ENCODE measurements at places on chromosomes 6 and 20.

GRCh38 chr6:105781248-105781647 is 304.9 kb upstream of the PRDM1 start:
- peak; percentile 46 for DNase-seq

- DNase-seq = no peak
Measured at GRCh38 chr20:19448632-19449031, 236.2 kb downstream of the SLC24A3 start.

- DNase-seq = no peak
Measured at GRCh38 chr6:71512256-71512655, 223.6 kb downstream of the OGFRL1 start.

DNA sequence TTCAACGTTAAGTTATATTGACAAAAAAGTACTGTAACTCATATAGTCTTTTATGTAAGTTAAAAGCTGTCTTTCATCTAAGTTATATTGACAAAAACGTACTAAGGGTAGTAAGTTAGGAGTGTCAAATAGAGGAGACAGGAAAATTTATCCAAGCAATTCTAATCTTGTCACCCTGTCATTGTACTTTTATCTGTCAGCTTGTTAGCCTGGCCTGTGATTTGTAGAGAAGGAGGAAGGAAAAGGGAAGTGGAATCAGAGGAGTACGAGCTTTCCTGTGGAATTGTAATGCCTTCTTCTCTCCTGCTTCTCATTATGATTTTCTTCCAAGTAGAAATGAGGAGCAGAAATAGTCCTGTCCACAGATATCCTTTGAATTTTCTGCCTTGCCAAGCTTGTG is 18.8 kb downstream of the KCTD20 start:
- DNase-seq = no peak

DNA sequence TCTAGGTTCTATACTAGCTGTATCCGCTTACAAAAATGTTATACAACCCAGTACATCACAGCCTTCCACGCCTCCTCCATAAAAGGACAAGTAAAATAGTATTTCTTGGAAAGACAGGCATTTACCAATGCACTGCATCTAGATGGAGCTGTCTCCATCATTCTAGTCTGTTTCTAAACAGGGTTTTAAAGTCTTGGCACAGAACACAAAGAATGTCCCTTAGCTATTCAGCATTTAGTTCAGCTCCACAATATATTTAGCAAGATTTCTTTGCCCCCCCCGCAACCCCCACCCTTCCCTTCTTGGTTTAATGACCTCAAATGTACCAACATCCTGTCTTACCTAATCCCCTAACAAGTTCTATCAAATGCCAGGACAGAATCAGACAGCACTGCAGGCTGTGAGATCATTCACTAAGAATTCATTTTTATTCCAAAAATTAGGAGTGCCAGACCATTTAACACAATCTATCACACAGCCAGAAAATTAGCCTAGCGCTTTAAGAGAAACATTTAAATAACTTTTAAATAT is 198.6 kb downstream of the BACH2 start:
- DNase-seq = no peak

- DNase-seq = no peak
Measured at GRCh38 chr6:130189531-130190397, 33.0 kb downstream of the SAMD3 start.

DNA sequence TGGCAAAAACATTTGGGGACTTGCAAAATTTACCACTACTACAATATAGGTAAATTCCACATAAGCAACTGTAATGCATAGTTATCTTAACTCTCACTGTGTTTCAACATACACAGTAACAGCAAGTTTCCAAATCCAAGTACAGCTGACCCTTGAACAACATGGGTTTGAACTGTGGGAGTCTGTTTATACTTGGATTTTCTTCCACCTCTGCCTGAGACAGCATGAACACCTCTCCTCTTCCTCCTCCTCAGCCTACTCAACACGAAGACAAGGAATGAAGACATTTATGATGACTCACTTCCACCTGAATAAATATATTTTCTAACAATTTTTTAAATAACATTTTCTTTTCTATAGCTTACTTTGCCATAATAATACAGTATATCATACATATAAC is 25.6 kb downstream of the MAN1A1 start:
- no peak for DNase-seq

DNA sequence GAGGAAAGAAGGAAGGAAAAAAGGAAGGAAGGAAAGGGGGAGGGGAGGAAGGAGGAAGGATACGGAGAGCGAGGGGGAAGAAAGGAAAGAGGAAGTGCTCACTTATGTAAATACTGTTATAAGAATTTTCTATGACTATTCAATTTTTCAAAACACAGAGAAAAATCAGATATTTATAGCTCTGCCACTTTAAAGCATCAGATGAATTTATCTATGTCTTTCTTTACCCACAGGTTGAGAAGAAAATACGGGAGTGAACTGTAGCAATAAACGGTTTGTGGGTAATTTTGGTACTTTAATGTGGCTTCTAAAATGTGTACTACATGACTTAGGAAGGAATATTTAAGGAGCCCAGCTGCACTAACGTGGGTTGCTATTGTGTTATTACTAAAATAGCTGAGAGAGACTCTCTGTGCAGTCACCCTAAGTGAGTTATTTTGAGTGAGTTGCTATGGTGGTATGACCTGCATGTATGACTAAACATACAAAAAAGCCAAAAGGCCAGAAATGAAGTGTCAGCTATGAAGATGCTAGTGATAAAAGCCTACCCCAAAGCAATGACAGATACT is 225.5 kb downstream of the SOD2 start:
- DNase-seq = no peak

DNA sequence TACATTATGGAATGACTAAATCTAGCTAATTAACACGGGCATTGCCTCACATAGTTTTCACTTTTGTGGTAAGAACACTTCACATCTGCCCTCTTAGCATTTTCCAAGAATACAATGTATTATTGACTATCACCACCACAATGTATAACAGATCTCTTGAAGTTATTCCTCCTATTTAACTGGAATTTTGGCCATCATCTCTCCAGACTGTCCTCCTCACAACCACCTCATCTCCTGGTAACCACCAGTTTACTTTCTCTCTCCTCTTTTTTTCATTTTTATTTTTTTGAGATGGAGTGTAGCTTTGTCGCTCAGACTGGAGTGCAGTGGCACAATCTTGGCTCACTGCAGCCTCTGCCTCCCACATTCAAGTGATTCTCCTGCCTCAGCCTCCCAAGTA is 8.2 kb upstream of the SHLD1 start:
- DNase-seq = no peak

- no peak for DNase-seq
Measured at GRCh38 chr6:16352258-16352635, 113.9 kb downstream of the GMPR start.

GRCh38 chr6:127202676-127203075 is 64.0 kb upstream of the RNF146 start:
- DNase-seq = no peak

DNA sequence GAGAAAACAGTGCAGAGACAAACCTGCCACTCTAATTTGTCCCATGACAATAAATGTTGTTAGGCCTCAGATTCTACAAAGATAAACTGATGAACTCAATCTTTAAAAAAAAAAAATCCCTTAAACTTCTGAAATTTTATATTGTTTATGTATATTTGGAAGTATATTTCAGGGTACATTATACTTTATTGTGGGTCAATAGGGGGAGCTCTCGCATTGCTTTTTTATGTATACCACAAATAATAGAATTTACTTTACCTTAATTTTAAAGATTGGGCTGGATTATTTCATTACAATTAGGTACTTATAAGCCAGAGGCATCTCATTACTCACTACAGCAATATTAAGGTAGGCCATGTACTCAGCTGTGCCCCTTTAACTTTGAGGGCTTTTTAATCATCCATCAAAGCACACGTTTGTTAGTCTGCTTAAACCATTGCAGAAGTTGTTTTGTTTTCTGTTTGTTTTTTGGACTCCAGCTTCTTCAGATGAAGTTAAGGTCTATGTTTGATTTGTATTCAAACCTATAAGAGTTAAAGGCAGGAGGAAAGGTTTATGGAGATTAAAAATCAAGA is 56.3 kb upstream of the EYA4 start:
- DNase-seq = no peak

DNA sequence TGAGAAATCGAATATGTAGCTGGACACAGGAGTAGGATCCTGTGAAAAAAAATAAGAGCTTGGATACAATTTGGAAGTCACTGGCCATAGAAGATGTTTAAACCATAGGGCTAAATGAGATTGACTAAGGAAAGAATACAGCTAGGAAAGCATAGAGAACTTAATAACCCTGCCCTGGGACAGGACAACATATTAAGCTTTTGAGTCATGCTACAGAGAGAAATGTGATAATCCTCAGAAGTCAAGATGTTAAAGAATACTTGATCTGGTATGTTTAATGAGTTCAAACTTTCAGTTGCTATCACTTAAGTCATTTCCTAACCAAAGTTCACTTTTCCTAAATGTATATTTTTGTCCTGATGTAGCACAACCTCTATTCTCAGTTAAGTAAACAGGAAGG is 154.6 kb upstream of the TSHZ2 start:
- DNase-seq = no peak

- DNase-seq = no peak
Measured at GRCh38 chr6:45442716-45443115, 65.0 kb upstream of the SUPT3H start.

DNA sequence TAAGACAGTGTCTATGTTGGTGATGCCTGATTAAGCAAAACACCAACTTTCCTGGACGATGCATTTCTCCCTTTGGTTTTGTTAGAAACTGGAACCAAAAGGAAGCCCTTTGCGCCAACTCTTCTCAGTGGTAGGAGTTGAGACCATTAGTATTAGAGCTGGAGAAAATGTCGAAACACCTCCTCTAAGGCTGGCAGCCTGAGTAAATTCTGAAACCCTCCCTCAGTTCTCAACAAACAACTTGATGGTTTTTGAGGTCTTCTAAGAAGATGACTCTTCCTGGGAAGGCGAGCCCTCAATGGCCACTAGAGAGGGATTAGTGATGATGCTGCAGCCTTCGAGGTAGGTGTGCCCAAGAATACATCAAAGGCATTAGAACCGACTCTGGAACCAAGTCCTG is 78.4 kb upstream of the CCN6 start:
- DNase-seq = no peak

DNA sequence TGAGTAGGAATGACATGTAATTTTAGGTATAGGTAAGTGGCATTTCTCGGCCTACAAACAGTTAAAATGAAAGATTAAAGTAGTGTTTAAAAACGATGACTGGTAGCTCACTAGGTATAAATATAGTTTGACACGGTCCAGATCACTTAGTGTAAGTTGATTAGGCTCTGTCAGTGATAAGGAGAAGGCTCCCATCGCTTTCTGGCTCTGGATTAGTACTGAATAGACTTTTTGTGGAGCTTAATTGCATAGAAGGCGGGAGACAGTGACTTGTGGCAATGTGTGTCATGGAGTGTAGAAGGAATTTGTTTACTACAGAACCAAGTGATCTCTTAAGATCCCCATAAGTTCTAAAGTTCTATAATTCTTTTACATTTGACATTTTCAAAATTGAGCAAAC is 6.7 kb downstream of the PYGB start:
- DNase-seq = no peak

- DNase-seq = no peak
Measured at GRCh38 chr6:50096296-50096695, 46.6 kb upstream of the DEFB112 start.

DNA sequence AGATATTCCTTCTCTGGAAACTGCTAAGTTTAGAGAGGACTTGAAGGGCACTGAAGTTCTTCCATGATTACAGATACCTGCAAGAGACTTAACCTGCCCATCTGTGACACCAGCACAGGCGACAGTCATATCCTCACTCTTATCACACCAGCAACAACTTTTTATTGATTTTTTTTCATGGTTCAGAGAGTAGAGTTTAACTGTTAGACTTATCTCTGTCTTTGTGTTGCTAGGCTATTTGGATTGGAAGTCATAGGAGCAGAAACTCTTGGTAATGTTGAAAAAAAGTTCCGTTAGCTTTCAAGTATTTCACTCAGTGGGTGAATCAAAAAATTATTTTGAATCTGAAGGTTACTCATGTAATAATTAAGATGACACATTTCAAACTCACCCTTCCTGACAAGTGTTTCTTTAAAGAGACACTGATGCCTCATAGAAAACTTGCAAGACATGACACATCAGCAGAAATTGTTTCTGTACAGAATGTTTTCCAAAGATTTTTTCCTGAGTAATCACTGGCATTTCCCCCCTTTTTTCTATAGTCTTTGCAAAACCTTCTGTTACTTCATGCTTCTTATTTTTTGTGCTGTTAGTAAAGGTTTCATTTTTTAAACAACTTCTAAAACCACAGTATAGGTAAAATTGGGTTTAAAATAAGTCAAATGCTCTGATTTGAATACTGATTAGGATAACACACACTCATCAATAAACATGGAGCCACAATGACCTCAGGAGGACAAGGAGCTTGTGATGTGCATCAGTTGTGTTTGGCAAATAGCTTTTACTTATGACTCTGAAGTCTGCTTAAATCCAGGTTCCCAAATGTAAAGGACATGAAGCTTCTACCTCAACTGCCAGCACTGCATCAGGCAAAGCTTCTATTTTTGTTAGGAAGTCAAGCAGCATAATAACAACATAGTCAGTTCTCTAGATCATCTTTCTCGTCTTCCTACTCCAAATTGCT is 252.9 kb upstream of the MAN1A1 start:
- DNase-seq = no peak

GRCh38 chr6:53939830-53940229 is 145.0 kb downstream of the LRRC1 start:
- DNase-seq = no peak

DNA sequence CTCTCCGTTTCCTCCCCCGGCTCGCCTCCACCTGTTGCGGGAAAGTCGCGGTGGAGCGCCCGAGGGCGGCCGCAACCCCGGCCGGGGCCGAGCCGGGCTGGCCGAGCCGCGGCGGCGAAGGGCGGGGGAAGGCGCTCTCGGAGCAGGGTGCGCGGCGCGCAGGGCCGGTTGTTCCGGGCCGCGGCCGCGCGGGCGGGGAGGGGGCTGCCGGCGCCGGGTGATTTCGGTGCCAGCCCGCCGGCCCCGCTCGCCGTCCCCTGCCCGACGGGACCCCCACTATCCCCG is 235 bp downstream of the MAP7 start:
- no peak for DNase-seq

DNA sequence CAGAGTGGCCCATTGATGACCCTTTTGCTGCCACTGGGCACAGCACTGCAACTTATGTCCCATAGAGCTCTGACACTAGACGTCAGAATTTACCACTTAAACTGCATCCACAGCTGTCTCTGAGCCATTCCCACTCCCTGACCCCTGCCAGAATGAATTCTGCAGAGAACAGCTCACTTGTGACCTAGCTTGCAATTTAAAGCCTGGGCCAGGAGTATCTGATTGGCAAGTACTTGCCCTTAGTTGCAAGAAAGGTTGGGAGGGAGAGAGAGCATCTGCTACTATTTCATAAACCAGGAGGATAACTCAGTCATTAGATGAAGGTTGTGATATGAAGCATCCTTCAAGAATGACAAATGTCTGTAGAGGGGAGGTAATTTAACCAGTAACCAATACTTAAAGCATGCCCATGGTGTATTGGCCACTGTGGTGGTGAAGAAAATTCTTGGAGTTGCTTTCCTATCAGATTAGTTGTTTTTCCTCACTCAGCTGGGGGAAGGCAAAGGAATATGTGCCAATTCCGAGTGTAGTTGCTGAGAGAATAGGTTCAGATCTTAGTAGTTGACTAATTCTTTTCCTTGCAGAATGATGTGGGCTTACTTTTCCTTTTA is 46.5 kb downstream of the IL22RA2 start:
- DNase-seq = no peak
